GM04504 (cell line): ENCODE measurements at places on chromosomes 7 and 10.

GRCh38 chr10:132332433-132332754 lies 401 bp downstream of the LRRC27 start:
- no peak for DNase-seq

- no peak for DNase-seq
These were observed 26.0 kb upstream of the ZNF735 start for GRCh38 chr7:64180989-64181388.

- DNase-seq: peak; percentile 79
These were observed 193.1 kb downstream of the COBL start for GRCh38 chr7:51123322-51124019.

DNA sequence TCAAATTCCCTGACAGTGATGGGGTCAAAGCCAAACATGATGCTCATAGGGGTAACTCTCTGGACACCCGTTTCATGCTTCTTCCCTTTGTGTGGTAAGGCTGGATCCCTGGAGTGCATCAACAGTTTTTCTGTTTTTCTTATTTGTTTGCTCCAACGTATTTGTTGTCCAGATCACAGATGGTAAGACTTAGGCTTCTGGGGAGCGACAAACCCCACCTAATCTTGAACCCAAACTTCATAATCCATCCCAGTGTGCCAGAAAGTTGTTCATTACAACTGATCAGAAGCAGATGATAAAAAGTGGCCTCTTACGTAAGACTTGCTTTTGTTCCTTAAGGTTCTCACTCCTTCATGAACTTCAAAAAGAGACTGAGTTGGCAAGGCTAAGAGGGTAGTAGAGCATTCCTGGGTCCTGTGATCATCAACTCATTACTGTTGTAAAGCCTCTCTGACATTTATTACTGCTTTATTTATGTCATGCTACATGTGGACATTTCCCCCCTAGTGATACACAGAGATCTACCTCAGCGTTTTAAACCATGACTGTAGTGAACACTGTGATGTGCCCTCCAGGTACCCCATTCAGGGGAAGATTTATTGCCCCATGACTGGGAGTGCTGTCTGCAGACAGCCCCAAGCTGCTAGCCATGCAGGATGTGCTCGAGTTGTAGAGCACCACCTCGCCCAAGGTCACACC lies 125.6 kb downstream of the CCDC71L start:
- DNase-seq: peak; percentile 74

GRCh38 chr7:140726281-140726680 lies 29.8 kb downstream of the NDUFB2 start:
- DNase-seq: no peak

GRCh38 chr7:27873981-27874957 lies 134.3 kb downstream of the TAX1BP1 start:
- DNase-seq: peak; percentile 13

DNA sequence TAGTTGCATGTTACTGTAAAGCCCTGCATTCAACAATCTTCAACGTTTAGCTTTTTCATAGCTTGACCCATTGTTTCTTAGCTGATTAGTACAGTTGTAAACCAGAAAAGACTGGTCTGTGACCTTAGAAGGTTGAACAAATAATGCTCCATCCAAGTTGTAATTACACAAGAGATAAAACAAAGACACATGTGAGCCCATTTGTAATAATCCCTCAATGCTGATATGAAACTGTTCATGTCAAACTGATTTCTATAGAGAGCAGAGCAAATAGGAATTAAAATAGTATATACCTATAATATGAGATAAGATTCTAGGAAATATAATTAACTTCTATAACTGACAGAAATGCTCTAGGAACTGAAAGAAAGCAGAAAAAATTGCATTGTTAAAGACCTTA lies 94.7 kb upstream of the SLC25A13 start:
- DNase-seq: no peak

DNA sequence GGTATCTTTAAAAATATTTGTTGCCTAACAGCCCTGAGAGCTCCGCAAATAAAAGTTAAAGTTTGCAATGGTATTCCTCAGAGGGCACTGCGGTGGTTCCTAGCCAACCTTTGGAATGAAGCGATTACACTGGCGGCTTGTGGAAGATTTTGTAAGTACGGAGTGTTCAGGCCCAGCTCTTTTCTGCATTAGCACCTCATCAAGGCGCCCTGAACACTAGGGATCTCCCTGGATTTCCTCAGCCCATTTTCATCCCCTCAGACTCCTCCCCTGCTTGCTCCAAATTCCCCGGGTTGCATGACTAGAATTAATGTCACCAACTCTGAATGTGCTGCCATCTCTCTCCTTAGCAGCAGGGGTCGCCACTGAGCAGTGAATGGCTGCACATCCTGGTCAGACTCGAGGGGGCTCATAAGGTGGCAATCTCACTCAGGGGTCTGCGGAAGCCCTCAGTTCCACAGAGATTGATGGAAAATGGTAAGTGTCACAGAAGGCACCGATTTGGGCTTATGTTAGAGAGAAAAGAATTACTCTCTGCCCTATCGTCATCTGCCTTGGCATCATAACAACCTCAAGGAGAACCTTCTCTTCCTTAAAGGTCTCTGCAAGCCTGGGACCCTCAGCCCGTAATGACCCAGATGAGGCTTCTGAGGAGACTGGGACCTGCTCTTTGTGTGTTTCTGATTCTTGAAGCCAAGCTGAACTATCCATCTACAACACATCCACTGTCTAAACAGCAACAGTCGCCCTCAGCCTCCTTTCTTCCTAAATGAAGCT lies 262.8 kb upstream of the AOAH start:
- DNase-seq: peak; percentile 11

DNA sequence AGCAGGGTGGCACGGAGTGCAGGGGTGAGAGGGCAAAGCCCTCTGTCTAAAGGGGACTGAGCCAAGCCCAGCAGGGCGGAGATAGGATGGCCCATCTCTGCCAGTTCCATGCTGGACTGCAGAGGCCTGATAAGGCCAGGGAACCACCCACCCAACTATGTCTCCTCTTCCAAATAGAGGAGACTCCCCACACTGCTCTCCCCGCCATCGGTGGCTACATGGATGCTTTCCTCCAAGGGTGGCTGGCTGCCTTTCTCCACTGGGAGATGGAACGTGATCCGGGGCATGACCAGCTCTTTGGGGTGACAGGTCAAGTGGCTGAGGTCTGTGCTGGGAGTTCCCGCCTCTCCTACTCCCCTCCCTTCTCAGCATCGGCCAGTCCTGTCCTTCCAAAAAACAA lies 58.1 kb upstream of the MXI1 start:
- no peak for DNase-seq

DNA sequence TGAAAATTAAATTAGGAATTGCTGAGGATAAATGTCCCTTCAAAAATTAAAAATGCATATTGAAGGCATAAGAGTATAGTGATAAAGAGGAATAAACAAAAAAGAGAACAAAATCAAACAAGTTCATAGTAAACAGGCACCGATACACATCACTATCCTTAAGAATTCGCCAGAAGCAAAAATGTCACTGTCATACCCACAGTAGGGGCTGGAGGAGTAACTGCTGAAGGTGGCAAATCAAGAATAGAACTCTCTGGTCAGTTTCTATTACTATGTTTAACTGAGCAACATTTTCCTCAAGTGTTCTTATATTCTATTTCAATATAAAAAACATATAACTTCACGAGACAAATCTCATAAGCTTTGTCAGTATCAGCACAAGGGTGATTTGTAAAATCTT lies 84.0 kb downstream of the VPS41 start:
- DNase-seq: no peak

DNA sequence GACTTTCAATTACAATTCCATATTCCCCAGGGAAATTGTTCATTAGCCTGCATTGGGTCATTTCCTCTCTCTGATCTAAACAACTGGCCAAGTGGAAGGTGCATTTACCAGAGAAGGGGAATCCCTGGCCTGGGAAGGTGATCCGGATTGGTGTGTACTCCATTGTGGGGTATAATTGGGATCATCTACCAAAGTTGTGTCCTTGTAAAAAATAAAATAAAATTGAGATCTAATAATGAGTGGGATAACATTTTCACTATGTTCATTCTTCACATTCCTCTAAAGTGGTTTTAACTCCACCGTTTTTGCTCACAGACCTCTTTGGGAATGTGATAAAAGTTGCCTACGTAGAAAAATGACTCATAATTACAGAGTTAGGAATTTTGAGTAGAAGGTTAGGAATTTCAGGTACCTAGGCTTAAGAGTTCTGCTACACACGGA lies 22.8 kb downstream of the ARL5B start:
- DNase-seq: no peak

- peak; percentile 35 for DNase-seq
These were observed 78.7 kb downstream of the BEND7 start for GRCh38 chr10:13450069-13450468.

DNA sequence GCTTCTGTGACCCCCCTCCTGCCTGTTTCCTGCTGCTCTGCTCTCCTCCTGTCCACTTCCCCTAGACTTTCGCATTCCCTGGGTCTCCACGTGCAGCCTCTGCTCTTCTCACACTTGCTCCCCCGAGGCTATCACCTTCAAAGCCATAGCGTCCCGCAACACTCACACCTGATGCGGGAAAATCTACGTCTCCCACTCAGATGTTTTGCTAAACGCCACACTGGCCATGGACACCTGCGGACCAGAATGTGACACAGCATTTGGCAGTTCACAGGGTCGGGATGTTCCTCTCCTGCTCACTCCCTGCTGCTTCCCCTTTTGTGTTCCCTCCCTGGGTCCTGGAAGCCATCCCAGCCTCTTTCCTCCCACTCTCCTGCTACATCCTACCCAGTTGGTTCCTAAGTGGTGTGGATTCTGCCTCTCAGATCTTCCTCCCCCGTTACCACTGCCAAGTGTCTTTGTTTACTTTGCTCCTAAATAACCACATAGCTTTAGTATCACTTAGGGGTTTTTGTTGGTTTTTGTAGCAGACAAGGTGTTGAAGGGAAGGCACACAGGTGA lies 33.7 kb upstream of the RBM33 start:
- no peak for DNase-seq

- peak; percentile 80 for DNase-seq
These were observed 101.4 kb upstream of the GLI3 start for GRCh38 chr7:42338231-42338915.

DNA sequence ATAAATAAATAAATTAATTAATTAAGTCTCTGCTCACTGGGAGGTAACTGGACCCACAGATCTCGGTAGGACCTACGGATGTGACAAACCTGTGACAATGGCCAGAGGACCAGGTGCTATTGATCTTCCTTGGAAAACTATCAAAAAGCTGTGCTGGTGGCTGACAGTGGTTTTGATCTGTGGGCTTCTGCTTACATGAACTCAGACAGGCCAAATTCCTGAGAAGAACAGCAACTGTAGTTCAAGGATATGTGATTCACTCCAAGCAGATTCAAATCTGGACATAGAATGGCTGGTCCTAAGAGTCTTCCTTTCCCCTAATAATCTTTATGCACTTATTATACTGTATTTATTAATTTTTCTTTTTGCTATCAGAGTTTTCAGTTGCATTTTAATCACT lies 80.0 kb downstream of the ATXN7L1 start:
- no peak for DNase-seq

DNA sequence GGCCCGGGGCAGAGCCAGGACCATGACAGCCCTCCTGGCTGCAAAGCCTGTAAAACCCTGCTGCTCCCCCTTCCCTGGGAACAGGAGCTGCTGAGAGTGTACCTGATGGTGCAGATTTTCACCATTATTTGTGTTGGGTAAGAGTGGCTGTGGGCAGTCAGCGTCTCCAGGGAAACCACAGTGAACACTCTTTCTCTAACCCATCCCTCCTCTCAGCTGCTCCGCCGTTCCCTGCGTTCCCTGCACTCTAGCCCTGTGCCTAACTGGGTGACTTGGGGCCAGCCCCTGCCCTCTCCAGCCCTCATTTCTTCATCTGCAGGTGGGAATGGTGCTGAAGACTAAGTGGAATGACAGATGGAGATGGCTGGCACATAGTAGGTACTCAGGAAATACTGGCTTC lies 75.9 kb upstream of the PCBD1 start:
- no peak for DNase-seq

DNA sequence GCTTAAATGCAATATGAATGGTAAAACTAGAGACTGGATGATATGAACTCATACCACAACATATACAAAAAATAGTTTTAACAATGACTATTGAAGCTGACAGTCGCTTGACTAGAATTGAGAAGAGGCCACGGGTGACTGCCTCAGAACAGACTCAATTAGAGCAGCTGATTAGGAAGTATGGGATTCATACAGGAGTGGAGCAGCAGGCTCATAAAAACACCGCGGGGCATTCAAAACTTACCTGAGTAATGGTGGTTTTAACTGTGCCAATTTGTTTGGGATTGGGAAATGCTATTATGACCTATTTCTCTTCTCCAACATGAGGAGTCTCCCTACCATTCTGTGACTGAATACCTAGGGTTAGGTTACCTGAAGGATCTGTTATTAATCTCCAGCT lies 2.1 kb downstream of the CADPS2 start:
- DNase-seq: no peak

DNA sequence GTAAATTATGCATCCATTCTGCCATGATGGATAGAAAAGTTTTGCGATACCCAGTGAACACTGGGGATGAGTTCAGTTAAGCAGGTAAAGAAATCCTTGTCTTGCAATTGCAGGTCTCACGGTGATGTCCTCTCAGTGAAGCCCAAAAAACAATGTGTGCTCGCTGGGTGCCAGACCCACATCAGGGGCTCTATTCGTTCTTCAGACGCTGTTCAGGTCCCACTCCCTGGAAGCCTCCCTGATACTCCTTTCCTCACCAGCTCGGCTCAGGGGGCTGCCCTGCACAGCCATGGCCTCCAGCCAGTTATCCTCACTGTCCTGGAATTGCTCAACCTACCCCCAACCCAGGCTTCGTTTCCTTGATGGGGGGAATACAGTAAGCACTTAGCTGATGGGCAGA lies 323.5 kb downstream of the ADARB2 start:
- no peak for DNase-seq

- peak; percentile 87 for DNase-seq
These were observed 10.6 kb downstream of the VIM start for GRCh38 chr10:17238445-17239291.
